Activated CD8-positive, alpha-beta T cell treated with anti-CD3 and anti-CD28 coated beads for 36 hours (primary cell): ENCODE measurements at places on chromosomes 2 and 18. TPM values are rescaled to one million over a fixed set of nuclear protein-coding genes. Genes with fewer than 3 reads are reported as not detected.

GRCh38 chr18:25518716-25519053 is 166.7 kb upstream of the ZNF521 start:
- H3K27ac ChIP-seq, result no peak overlapping the region
- no peaks in the 10 kb centered on the region for H3K36me3 ChIP-seq
- H3K4me1 ChIP-seq, result no peaks in the 10 kb centered on the region
- no peaks in the 10 kb centered on the region for H3K27me3 ChIP-seq
- no peak overlapping the region for H3K4me3 ChIP-seq
- no peak for DNase-seq

DNA sequence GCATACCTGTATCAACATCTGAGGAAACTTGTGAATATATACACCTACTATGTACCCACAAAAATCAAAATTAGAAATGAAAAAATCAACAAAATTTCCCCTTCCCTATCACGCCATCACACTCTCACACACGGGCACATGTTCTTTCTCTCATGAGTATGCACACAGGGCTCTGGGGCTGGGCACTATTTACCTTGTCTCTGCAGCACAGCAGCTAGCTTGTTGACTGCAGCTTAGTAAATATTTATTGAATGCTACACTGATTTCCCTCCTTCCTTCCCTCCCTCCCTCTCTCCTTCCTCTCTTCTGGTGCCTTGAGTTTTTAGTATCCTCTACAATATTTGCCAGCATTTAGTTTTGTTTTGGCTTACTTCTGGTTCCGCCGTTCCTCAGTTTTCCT is 182.7 kb upstream of the LHCGR start:
- H3K36me3 ChIP-seq, result no peaks in the 10 kb centered on the region
- H3K27me3 ChIP-seq, result peaks cover 2% of the 10 kb centered on the region
- H3K27ac ChIP-seq, result no peak overlapping the region
- DNase-seq, result no peak

- no peak for DNase-seq
- H3K4me3 ChIP-seq, result no peak overlapping the region
- H3K27me3 ChIP-seq, result no peaks in the 10 kb centered on the region
- H3K4me1 ChIP-seq, result peaks cover 6% of the 10 kb centered on the region
- no peak overlapping the region for H3K27ac ChIP-seq
- peaks cover 66% of the 10 kb centered on the region for H3K36me3 ChIP-seq
Observed at GRCh38 chr2:27225526-27225925, 8.4 kb downstream of the CAD start.

DNA sequence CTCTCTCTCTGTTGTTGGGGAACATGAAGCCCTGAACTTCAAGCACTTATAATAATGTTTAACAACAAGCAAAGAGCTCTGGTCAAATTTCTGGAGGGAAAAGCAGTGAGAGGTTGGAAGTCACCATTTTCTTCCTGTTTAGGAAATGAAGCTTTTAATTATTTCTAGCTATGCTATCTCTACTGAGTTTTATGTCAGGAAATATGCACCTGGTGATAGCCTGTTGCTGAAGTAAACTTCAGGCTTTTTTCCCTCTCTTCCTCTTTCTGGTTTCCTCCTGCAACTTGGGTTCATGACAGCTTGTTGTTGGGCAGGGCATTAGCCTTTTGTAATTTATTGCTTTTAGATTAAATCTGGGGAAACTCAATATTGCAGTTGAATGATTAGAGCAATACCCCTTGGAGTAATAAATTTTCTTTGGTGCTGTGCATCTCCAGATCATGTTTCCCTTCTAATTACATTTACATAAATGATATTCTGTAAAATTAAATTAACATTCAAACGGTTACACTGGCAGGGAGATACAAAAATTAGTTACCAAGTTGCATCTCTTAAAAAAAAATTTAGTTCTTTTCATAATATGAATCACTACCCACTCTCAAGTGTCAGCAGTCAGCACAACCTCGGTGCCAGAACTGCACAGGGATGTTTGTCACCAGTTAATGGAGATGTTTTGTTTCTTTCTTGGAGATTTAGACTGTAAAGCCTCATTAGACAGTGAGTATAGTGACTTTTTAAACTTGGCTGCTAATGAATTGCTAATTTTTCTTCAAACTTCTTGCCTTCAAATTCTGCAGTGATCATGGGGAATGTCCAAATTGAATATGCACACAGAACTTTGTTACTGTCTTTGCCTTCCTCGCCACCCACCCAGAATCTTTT is 466.6 kb upstream of the ETAA1 start:
- no peak overlapping the region for H3K4me3 ChIP-seq
- H3K27me3 ChIP-seq, result no peaks in the 10 kb centered on the region
- no peaks in the 10 kb centered on the region for H3K4me1 ChIP-seq
- no peaks in the 10 kb centered on the region for H3K36me3 ChIP-seq
- H3K27ac ChIP-seq, result no peak overlapping the region

DNA sequence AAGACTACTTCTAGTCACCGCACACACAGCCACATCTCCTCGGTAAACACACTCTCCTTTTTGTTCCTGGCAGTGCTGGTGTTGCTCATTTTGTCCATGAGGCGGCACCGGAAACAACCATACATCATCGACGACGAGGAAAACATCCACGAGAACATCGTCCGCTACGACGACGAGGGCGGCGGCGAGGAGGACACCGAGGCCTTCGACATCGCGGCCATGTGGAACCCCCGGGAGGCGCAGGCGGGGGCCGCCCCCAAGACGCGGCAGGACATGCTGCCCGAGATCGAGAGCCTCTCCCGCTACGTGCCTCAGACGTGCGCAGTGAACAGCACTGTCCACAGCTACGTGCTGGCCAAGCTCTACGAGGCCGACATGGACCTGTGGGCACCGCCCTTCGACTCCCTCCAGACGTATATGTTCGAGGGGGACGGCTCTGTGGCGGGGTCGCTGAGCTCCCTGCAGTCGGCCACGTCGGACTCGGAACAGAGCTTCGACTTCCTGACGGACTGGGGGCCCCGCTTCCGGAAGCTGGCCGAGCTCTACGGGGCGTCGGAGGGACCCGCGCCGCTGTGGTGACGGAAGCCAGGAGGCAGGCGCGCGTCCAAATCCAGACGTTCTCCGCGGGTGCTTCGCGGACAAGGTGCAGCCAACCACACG is 221.0 kb downstream of the CDH20 start:
- H3K4me3 ChIP-seq, result peak overlapping the region; percentile 65
- no peaks in the 10 kb centered on the region for H3K36me3 ChIP-seq
- H3K4me1 ChIP-seq, result peaks cover 4% of the 10 kb centered on the region
- H3K27ac ChIP-seq, result peak overlapping the region; percentile 60

Gene DSC2
- total RNA-seq, result not detected

Gene APOB
- not detected for total RNA-seq

Gene FBLN7
- 7.9 TPM for total RNA-seq

DNA sequence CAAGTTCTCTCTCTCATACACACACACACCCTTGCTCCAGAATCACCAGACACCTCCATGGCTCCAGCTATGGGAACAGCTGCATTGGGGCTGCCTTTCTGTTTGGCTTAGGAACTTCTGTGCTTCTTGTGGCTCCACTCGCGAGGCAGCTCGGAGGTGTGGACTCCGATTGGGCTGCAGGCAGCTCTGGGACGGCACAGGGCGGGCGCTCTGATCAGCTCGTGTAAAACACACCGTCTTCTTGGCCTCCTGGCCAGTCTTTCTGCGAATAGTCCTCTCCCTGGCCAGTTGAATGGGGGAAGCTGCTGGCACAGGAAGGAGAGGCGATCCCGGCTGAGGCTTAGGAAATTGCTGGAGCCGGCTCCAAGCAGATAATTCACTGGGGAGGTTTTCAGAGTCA is 22.4 kb downstream of the FOSL2 start:
- H3K27ac ChIP-seq, result peak overlapping the region; percentile 5
- no peak for DNase-seq
- peaks cover 64% of the 10 kb centered on the region for H3K36me3 ChIP-seq
- no peaks in the 10 kb centered on the region for H3K27me3 ChIP-seq
- no peak overlapping the region for H3K4me3 ChIP-seq

GRCh38 chr2:201148434-201148990 is 32.5 kb downstream of the CFLAR start:
- DNase-seq, result no peak
- H3K27ac ChIP-seq, result peak overlapping the region; percentile 59
- H3K4me1 ChIP-seq, result peaks cover 41% of the 10 kb centered on the region
- no peak overlapping the region for H3K4me3 ChIP-seq
- no peaks in the 10 kb centered on the region for H3K27me3 ChIP-seq
